K562 (cell line): ENCODE measurements at places on chromosomes 6 and 20. TPM values are rescaled to one million over a fixed set of nuclear protein-coding genes. Genes with fewer than 3 reads are reported as not detected.
A peak's percentile ranks its signal among the peaks of the same experiment; 100 is the strongest.

Gene DDO
- 0.09 TPM in 1 of 2 replicates, not detected in the other for total RNA-seq

DNA sequence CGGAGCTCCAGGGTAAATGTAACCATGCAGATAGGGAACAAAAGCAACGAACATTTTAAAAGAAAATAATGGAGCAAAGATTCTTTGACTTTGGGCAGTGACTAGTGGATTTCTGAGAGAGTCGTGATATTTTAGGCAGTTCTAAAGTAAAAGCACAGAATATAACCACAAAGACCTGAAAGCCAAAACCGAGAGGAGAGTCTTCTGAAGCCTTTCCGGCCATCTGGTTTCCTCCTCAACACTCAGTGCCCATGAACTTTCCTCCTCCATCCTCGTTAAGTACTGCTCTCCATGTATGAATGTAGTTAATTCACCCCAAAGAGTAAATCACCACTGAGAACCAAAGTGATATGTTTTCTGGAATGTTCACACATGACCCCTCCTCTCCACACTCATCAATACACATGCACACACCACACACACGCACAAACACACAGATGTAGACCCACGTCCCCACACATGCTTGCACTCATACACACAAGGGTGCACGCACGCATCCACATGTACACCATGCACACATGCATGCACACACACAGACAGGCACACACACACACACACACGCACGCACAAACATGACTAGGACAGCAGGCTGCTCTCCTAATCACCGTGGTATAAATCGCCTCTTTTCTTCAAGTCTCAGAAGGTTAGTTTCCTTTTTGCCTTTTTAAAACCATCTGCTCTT, 109.5 kb downstream of the MYLK4 start:
- H3K27me3 ChIP-seq, result peaks cover 46% of the 10 kb centered on the region; the same call in 2 of the 3 replicates
- DNase-seq, result no peak
- no peak overlapping the region for H3K27ac ChIP-seq
- H3K4me3 ChIP-seq, result no peak overlapping the region
- no peaks in the 10 kb centered on the region for H3K4me1 ChIP-seq
- H3K36me3 ChIP-seq, result no peaks in the 10 kb centered on the region

GRCh38 chr20:2005831-2006426, 12.1 kb upstream of the PDYN start:
- H3K27me3 ChIP-seq, result no peaks in the 10 kb centered on the region
- H3K4me1 ChIP-seq, result no peaks in the 10 kb centered on the region
- peak; percentile 62 for DNase-seq
- H3K36me3 ChIP-seq, result no peaks in the 10 kb centered on the region
- no peak overlapping the region for H3K27ac ChIP-seq

DNA sequence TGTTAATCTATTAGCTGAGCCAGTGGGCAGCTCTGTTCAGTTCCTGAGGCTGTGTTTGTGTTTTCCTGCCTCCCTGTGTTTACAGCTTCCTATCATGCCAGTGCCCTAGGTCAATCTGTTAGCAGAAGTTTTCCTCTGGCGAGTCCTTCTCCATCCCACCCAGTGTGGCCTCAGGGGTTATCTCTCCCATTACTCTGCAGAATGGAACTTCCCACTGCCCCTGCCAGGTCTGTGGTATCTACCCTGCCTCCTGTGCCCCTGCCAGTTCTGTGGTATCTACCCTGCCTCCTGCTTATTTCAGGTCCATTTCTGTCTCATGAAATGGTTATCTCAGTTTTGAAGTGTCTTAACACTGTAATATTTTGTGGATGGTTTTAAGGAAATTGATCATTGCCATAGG, 63.1 kb downstream of the SLX4IP start:
- peak overlapping the region; percentile 16; the same call in 1 of the 3 replicates for H3K27ac ChIP-seq
- H3K4me3 ChIP-seq, result no peak overlapping the region
- DNase-seq, result no peak

- no peak for DNase-seq
- H3K4me3 ChIP-seq, result no peak overlapping the region
- no peak overlapping the region for H3K27ac ChIP-seq
- H3K27me3 ChIP-seq, result no peaks in the 10 kb centered on the region
Observed at GRCh38 chr6:5762561-5762968, 244.2 kb downstream of the NRN1 start.

DNA sequence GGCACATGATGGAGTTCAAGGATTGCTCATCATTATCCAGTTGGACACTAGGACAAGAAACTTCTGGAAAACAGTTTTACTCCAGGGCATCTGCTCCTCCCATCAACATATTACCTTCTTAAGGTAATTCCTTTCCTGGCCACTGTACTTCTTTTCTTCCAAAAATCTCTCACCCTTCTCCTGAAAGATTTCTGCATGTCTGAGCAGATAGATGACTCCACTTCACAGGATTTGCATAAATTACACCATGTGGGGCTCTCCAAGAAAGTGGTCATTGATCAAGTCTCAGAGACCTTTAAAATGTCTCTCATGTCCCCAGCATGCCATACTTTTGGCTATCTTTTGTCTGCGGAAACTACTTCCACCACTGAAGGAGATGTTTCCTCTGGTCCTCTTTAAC, 103.2 kb upstream of the TNFAIP3 start:
- no peaks in the 10 kb centered on the region for H3K4me1 ChIP-seq
- H3K27me3 ChIP-seq, result no peaks in the 10 kb centered on the region
- DNase-seq, result no peak
- H3K4me3 ChIP-seq, result no peak overlapping the region

DNA sequence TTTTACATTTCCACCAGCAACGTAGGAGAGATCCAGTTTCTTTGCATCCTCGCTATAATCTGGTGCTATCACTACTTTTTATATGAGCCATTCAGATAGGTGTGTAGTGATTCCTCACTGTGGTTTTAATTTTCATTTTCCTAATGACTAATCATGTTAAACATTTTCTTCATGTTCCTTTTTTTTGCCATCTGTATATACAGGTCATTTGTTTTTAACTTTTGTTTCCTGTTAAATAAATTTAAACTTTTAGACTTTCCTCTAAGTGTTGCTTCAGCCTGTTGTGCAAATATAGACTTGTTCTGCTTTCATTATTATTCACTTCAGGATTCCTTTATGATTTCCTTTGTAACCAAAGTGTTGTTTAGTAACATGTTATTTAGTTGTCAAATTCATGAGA, 697.4 kb downstream of the PTPRT start:
- no peaks in the 10 kb centered on the region for H3K4me1 ChIP-seq
- no peaks in the 10 kb centered on the region; the same call in 2 of the 3 replicates for H3K27me3 ChIP-seq
- no peaks in the 10 kb centered on the region for H3K36me3 ChIP-seq
- no peak for DNase-seq
